Smooth muscle cell of trachea (primary cell): ENCODE measurements at places on chromosomes 3 and 15. TPM values are rescaled to one million over a fixed set of nuclear protein-coding genes. Genes with fewer than 3 reads are reported as not detected.

The AGBL1 gene
- total RNA-seq: not detected in 2 replicates

The TPRG1 gene
- 0.15 and 0.17 TPM in 2 replicates for total RNA-seq

The FMN1 gene
- 21.7 and 23.3 TPM in 2 replicates for total RNA-seq

The SRGAP3 gene
- 6.1 and 7.8 TPM in 2 replicates for total RNA-seq

The TTLL3 gene
- 34.7 and 37.2 TPM in 2 replicates for total RNA-seq

The A4GNT gene
- total RNA-seq: not detected in 2 replicates

The FSD2 gene
- total RNA-seq: not detected in 2 replicates

The PLCH1 gene
- total RNA-seq: under 0.01 and 0.17 TPM in 2 replicates

The ZKSCAN7 gene
- total RNA-seq: 9.0 and 11.1 TPM in 2 replicates

The LMAN1L gene
- total RNA-seq: 0.15 TPM in 1 of 2 replicates, not detected in the other

The SCAANT1 gene
- total RNA-seq: not detected in 2 replicates

The ALDH1A2 gene
- total RNA-seq: 2.0 and 2.3 TPM in 2 replicates

The CCRL2 gene
- total RNA-seq: 0.29 and 0.83 TPM in 2 replicates

The VILL gene
- 8.0 and 8.3 TPM in 2 replicates for total RNA-seq

The NSUN3 gene
- 11.4 and 15.7 TPM in 2 replicates for total RNA-seq

The FETUB gene
- total RNA-seq: not detected in 2 replicates

The FGF12 gene
- total RNA-seq: 0.17 TPM in 1 of 2 replicates, not detected in the other

The SLC15A2 gene
- total RNA-seq: under 0.01 and 0.50 TPM in 2 replicates

The JAGN1 gene
- 32.4 and 35.1 TPM in 2 replicates for total RNA-seq

The SI gene
- not detected in 2 replicates for total RNA-seq

The ALS2CL gene
- 0.87 and 2.5 TPM in 2 replicates for total RNA-seq

The SAXO2 gene
- total RNA-seq: 0.44 and 0.50 TPM in 2 replicates

The CCR5 gene
- total RNA-seq: under 0.01 TPM in 2 replicates

The MGLL gene
- 38.7 and 78.1 TPM in 2 replicates for total RNA-seq

The ARL6 gene
- total RNA-seq: 8.7 and 10.9 TPM in 2 replicates

The CLDN16 gene
- not detected in 2 replicates for total RNA-seq

The VGLL3 gene
- total RNA-seq: 25.7 and 55.6 TPM in 2 replicates

The SEMA5B gene
- not detected in 2 replicates for total RNA-seq

The MANF gene
- total RNA-seq: 57.1 and 70.0 TPM in 2 replicates

The LRRC31 gene
- not detected in 2 replicates for total RNA-seq

The SPINT1 gene
- 0.15 and 0.17 TPM in 2 replicates for total RNA-seq

The CRYGS gene
- 0.83 and 2.0 TPM in 2 replicates for total RNA-seq

The SCAPER gene
- 6.5 and 8.9 TPM in 2 replicates for total RNA-seq

The ARHGEF26 gene
- 0.99 and 1.6 TPM in 2 replicates for total RNA-seq

The TTLL13 gene
- not detected in 2 replicates for total RNA-seq

The EOMES gene
- under 0.01 TPM in 1 of 2 replicates, not detected in the other for total RNA-seq

The NEDD4 gene
- 34.7 and 43.2 TPM in 2 replicates for total RNA-seq

The CRTC3 gene
- 12.4 and 17.7 TPM in 2 replicates for total RNA-seq

The DPPA2 gene
- total RNA-seq: not detected in 2 replicates

The SENP5 gene
- 35.2 and 35.4 TPM in 2 replicates for total RNA-seq

The CACNA2D2 gene
- not detected in 2 replicates for total RNA-seq

The SHC4 gene
- 2.0 and 3.0 TPM in 2 replicates for total RNA-seq

The CLEC3B gene
- 12.1 and 32.3 TPM in 2 replicates for total RNA-seq

The SERP1 gene
- 133 and 232 TPM in 2 replicates for total RNA-seq

The MAP6D1 gene
- total RNA-seq: 1.9 and 2.3 TPM in 2 replicates

The TMEM108 gene
- 0.17 TPM in 1 of 2 replicates, not detected in the other for total RNA-seq

The HRH1 gene
- 17.2 and 35.6 TPM in 2 replicates for total RNA-seq

The AHSG gene
- total RNA-seq: not detected in 2 replicates

The CD80 gene
- 0.33 TPM in 1 of 2 replicates, not detected in the other for total RNA-seq

The POLQ gene
- 0.99 and 6.0 TPM in 2 replicates for total RNA-seq
